ENCODE measurements at places on chromosomes 7 and 10. TPM values are rescaled to one million over a fixed set of nuclear protein-coding genes. Genes with fewer than 3 reads are reported as not detected.

DNA sequence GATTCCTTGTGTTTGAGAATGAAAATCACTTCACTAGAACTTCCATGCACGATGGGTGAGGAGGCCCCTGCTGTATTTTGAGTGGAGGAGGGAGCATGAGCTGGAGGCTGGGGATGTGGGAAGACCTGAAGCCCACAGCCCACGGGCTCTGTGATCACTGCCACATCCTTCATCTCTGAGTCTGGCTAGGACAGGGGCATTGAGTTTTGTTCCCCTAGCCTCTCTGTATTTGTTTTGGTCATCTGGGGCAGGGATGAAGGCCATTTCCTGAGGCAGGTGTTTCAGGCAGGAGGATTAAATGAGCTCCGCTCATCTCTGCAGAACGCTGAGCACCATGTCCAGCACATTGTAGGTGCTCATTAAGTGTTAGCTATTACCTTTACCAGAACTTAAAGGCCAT is 293.6 kb downstream of the GLRX3 start:
- no peak for DNase-seq

- peak; percentile 21 for DNase-seq
These were observed 494 bp upstream of the CFAP43 start for GRCh38 chr10:104232613-104233102.

- no peak for DNase-seq
These were observed 4.4 kb downstream of the TDRD1 start for GRCh38 chr10:114183563-114183962.

The SLC26A5 gene
- total RNA-seq: 0.37 TPM

DNA sequence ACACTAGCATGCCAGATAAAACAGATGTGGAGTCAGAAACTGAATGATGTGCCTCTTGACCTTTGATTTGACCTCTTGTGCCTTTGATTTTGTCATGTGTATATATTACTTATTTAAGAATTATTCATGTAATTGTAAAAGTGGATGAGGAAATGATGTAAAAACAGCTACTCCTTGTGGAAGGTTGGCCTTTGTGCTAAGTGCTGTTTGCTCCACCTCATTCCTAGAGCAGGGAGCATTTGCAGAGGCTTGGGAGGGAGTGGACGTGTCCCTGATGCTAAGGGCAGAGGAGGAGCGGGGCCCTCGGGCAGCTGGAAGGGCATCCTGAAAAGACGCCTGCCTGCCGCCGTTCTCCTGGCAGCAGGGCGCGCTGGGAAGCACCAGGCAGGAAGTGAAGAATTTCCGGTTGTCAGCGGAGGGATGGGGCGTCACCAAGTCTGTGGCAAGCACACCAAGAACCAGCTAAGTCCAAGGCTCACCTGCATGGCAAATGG is 197.6 kb upstream of the ZNF32 start:
- DNase-seq: no peak

DNA sequence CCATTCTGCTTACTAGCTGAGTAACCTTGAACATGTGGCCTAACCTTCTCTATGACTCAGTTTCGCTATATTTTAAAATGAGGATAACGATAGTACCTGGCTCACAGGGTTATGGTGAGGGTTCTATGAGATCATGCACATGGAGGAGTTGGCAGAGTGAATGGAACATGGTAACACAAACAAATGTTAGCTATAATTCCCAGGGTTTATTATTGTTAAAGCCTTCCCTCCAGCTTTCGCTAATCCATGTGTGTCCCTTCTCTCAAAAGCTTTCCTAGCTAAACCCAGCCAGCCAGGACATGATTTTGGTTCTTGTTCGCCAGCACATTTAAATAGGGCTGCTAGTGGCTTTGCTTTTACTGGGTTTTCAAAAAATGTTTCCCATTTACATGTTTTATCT is 361.0 kb upstream of the NFE2L3 start:
- no peak for DNase-seq

- DNase-seq: no peak
These were observed 593.4 kb upstream of the GHITM start for GRCh38 chr10:83545901-83546391.

The TRA2A gene
- total RNA-seq: 91.1 TPM

- DNase-seq: no peak
These were observed 43.3 kb downstream of the MEOX2 start for GRCh38 chr7:15643000-15643705.

- DNase-seq: no peak
These were observed 462.9 kb downstream of the PTPRN2 start for GRCh38 chr7:158124671-158125079.

The CUX1 gene
- total RNA-seq: 295 TPM

The ZNF467 gene
- 15.4 TPM for total RNA-seq

- DNase-seq: no peak
These were observed 260.3 kb downstream of the AHR start for GRCh38 chr7:17558558-17559332.
